ENCODE measurements at places on chromosomes 2 and 18. TPM values are rescaled to one million over a fixed set of nuclear protein-coding genes. Genes with fewer than 3 reads are reported as not detected.

Gene EMILIN1
- polyA plus RNA-seq: 95.1 TPM

Gene SCN9A
- 2.7 TPM for polyA plus RNA-seq

Gene MYO3B
- polyA plus RNA-seq: 7.7 TPM

DNA sequence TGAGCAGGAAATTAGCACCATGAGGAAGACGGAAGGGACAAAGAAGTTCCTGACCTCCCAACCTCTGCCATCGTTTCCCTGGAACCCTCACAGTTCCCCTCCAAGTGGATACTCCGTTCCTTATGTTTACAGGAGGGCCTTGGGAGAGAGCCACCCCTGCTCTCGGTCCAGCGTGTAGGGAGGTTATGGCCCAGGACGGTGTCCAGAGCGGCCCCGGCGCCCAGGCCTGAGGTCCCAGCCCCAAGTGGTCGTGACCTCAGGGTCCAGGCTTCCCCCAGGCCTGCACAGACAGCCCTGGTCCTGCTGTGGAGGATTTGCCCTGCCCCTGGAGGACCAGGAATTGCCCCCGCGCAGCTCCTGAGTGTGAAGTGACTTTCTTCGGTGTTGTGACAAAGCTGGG, 61.8 kb upstream of the RBM44 start:
- DNase-seq: no peak

- no peak for DNase-seq
Measured at GRCh38 chr2:24179683-24180082, 4.8 kb downstream of the FAM228A start.

DNA sequence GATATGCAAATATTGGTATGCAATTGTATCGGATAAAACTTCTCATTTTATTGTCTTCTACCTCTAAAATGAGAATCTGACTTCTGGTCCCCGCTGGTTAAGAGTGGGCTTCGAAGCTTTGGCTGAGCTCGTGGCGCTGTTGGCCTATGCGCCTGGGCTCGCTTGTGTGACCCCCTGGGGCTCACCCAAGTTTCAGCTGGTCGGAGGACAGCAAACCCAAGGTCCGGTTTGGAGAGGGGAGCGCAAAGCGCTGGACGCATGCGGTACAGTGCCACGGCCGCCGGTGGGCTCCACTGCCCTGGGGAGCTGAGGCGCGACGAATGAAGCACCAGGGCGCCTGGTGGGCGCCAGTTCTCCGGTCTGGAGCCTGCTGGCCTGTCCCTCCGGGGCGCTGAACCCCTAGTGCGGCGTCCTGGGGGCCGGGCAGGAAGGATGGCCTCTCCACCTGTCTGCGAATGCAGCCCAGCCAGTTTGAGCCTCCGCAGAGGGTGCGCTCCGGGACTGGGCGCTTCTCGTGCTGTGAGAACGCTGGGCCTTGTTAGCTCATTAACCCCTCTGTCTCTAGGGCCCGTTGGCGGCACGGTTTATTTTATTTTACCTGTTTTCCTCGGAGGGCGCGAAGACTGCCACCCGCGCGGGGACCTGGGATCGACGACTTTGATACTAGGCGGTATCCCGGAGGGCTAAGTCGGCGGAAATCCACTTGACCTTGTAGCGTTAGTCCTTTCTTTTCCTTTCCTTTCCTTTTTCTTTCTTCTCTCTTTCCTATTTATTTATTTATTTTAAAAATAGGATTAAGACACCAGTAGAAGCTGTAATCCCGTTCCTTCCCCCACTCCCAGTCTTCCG, 10.4 kb downstream of the MEIS1 start:
- DNase-seq: no peak

DNA sequence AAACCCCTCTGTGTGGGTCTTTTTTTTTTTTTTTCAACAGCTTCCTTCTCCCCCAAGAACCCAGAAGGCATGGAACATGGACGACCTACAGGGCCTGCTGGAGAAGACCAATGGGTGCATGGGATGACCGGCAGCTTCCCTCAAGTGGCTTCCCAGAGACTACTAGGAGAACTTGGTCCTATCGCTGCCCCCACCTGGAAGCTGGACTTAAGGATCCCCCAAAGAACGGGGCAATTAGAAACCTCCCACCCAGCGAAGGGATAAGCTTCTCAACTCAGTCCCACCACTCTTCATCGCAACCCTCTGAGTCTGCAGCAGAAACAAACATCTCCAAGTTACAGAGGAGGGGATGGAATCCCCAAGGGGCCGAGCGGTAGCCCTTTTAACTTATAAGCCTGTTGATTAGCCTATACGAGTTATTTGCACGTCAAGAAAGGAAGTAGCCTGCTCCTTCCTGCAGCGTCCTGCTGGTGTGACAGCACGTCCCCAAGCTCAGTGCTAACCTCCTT, 1.4 kb downstream of the ACTR1B start:
- DNase-seq: no peak
